ENCODE measurements at places on chromosomes 6 and 20.

DNA sequence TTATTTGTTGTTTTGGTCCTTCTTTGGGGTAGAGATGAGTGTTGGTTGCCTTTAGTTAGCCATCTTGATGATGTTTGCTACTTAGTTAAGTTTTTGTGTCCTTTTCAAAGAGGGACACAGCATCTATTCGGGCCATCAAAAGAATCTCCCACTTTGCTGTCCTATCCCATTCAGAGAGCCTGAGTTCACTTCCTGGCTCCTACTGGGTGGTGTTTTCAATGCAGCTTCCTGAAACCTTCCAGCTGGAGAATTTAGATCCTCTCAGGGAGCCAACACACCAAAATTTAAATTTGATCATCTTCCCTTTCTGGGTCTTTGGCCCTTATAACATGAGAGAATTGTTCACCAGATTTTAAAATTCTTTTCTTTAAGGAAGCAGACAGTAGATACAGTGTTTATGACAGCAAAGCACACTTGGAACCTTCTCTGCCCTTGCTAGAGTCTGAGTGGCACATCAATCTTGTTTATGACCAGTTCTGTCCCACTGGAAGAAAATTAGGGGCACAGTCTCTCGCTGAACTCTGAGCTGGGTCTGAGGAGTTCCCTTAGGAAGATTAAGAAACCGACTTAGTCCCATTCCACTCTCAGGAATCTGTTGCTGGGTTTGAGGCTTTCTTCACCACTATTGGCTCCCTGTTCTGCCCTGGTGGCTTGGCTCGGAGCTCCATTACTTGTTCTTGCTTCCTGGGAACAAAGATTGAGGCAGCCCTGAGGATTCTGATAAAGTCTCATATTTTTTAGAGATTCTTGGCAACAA, 115.5 kb downstream of the CCDC170 start:
- peak; percentile 82 for DNase-seq

DNA sequence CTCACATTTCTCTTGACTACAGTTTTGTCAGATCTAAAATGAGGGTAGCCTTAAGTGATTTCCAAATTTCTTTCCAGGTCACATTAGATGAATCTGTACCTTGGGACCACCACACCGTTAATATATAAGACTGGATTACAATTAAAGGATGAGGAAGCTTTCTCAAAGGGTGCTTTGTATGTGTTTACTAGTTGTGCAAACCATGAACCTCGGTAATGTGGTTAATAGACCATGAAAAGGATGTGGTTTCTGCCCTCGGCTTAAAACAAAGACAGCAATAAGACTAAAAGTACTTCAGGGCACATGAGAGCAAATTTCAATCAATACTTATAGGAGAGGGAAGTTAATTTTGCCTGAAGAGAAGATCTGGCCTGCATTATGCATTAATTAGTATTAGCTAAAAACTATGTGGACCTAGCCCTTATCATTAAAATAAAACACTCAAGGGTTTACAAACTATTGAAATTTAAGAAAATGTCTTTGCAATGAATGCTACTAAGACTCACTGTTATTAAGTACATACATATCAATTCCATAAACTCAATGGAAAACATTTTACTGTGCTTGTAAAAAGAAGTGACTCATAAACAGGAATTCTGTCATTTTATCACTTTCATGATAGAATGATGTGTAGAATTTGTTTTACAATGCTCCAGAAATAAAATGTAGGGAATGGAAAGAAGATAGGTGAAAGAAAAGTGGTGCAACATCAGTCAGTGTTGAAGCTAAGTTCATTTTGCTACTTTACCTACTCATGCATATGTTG, 936 bp upstream of the TMX4 start:
- no peak for DNase-seq

DNA sequence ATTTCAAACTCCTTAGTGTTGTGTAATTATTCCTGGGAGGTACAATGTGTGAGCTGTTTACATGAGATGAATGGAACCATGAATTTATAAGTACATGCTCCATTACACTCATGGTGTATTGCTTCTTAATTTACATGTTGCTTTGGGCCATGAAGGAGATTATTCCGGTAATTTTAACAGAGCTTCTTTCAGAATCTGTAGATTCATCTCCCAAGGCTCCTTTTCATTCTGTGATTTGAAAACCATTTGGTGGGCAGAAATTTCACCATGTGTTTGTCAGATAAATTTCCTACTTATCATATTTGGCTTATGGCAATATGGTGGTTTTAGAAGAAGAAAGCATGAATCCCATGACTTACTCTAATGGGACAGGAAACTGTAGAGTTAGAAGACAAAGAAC, 421.6 kb upstream of the EYS start:
- no peak for DNase-seq

- DNase-seq = no peak
Measured at GRCh38 chr6:30062471-30063178, 1.6 kb downstream of the POLR1H start.

- DNase-seq = peak; percentile 7
Measured at GRCh38 chr20:33858666-33859065, 47.5 kb downstream of the CHMP4B start.

- no peak for DNase-seq
Measured at GRCh38 chr6:1240766-1241318, 71.1 kb upstream of the FOXQ1 start.

DNA sequence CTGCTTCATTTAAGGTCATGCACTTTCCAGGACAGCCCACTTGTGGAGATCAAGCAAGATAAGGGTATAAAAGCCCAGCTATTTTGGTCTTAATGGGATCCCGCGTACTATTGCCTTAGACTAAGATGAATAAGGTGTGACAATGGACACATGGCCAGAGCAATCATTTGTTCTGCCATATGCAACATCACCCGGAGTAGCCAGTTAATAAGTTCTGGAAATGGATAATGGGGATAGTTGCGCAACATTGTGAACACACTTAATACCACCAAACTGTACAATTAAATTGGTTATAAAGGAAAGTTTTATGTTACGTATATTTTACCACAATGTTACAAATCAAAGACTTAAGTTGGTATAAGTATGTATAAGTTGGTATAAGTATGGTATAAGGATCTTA, 674.5 kb downstream of the HDGFL1 start:
- no peak for DNase-seq

DNA sequence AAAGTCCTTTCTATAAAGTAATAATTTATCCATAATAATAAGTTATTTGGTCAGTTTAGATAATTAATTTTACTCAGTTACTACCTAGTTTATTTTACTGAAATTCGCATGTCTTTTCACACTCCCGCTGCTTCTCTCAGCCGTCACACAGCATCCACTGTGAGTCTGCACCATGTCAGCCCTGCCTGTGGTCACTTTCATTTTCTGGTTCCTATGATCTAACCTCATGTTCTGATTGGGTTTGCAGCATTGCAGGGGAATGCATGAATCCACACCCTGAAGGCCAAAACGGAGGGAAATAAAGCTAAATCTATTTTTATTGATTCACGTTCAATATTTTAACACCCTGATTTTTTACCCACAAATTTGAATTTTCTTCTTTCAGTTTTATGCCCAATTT, 47.4 kb downstream of the PDE10A start:
- no peak for DNase-seq

- DNase-seq = no peak
Measured at GRCh38 chr6:11282245-11282644, 49.8 kb upstream of the NEDD9 start.

GRCh38 chr20:11197851-11198250, 524.1 kb upstream of the JAG1 start:
- DNase-seq = no peak

DNA sequence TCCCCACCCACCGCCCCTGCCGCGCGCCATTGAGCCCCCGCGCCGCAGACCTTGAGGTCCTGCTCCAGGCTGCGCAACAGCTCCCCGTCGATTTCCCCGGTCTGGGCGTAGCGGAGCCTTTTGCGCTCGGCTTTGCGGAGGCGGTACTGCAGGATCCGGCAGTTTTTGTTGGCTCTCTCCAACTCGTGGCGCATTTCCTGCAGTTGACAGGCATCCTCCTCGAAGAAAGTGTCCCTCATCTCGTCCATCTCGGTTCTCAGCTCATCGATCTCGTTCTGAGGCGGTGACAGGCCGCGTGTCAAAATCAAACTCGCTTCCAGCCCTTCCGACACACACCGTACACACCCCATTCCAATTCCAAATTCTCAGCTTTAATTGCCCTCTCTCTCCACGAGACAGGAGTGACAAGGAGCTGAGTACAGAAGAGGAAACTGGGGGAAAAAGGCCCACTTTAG, 4.3 kb downstream of the MTCL3 start:
- peak; percentile 58 for DNase-seq

DNA sequence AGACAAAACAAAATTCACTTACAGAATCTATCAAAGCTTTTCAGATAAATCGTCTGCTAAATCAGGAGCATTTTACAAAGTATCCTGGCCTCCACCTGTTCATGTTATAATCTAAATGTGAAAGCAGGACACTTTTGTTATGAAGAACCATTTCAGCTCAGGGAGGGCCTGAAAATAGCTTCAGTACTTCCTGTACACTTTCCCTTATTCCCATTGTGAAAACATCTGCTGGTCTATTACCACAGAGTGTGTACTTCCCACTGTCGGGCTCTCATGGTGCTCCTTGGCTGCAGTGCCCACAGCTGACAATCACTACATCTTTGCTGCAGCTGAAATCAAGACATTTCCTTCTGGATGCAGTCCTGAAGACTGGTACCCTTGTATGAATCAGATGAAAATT, 128.1 kb downstream of the OPRM1 start:
- DNase-seq = no peak

- no peak for DNase-seq
Measured at GRCh38 chr6:37906121-37906520, 86.6 kb downstream of the ZFAND3 start.

DNA sequence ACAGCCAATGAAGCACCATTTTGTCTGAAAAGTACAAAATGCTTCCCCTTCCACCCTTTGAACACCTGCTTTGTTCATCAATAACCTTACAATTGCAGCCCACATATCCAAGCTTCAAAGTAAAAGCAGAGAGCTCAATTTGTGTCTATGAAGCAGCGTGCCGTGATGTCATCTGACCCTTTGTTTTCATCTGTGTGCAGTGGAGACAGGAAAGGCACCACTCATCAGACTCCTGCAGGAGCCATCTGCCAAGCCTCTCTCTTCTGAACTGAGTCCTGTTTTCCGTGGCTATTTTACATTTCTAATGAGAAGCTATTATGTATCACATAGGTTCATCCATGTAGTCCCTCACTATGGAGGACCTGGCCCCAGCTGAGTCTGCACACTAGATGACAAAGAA, 7.5 kb upstream of the LY86 start:
- DNase-seq = no peak

DNA sequence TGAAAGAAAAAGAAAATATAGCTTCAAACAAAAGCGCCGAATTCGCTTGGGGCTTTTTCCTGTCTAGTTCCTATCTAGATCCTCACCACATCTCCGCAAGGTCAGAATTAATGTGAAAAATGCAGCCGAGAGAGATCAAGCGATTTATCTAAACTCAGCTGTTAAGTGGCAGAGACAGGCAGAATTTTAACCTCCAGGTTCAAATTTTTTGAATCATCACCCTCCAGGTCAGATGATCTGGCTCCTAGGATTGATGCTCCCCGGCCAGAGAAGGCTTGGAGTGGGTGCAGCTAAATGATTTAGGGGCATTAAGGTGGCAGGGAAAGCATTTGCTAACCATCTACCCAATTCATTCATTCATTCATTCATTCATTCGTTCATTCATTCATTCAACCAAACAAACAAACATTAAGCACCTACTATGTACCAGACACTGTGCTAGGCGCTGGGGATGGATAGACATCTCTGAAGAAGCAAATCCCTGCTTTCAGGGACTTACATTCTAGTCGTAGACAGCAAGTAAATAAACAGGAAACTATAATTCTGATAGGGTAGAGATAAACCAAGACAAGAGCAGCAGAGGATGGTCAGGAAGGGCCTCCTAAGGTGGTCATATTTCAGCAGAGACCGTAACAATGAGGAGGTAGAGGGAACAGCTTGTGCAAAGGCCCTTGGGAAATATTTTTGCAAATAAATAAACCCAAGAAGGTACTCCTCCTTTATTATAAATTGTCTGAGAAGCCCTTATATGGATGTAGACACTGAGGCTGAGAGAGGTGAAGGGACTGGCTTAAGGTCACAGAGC, 672 bp upstream of the UBE2V1 start:
- DNase-seq = no peak

GRCh38 chr20:63497946-63498935, 642 bp downstream of the EEF1A2 start:
- DNase-seq = peak; percentile 72

GRCh38 chr6:2625581-2625980, 125.1 kb downstream of the MYLK4 start:
- DNase-seq = no peak

GRCh38 chr6:142822383-142822782, 122.6 kb downstream of the HIVEP2 start:
- DNase-seq = no peak

- DNase-seq = no peak
Measured at GRCh38 chr6:163759542-163759941, 345.0 kb downstream of the QKI start.

DNA sequence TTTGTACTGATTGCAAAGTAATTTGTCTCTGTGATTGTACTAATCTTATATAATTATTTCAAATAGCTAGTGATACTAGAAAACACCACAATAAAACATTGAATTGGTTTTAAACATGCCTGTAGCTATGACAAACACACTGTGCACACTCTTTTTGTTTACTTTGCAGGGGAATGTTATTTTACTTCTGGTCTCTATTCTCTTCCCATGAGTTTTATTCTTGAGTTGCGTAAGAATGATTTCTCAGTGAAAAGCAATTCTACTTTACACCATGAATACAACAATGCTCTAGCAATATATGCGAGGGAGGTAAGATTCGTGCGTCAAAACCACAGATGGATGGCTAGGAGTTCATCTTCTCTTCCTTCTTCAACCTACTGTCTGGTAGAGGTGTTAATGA, 68.4 kb upstream of the PHACTR1 start:
- no peak for DNase-seq

DNA sequence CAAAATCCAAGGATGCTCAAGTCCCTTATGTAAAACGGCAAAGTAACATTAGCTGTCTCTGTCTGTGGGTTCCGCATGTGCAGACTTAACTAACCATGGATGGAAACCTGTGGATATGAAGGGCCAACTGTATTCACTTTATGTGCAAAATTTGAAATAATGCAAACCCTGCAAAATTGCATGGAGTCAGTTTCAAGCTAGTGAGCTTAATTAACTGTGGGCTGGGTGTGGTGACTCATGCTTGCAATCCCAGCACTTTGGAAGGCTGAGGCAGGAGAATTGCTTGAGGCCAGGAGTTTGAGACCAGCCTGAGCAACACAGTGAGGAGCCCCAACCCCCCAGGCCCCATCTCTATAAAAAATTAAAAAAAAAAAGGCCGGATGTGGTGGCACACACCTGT, 81.4 kb downstream of the ANKS1A start:
- DNase-seq = no peak

- no peak for DNase-seq
Measured at GRCh38 chr6:132866762-132867449, 52.5 kb downstream of the RPS12 start.

DNA sequence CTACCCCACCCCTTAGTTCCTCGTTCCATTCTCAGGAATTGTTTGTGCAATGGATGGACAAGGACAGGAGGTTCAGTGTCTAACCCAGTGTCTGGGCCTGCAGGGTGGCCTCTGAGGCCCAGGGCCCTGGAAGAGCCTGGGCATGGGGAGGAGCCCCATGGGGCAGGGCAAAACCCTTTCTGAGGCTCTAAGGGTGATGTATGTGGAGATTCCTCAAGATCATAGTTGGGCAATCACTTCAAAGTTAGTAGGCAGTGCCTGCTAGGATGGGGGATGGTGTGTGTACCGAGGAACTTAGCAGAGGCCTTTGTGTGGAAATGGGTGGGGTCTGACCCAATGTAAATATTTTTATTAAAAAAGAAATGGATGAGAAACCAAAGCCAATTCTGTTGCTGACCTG, 6.7 kb upstream of the C2 start:
- no peak for DNase-seq

Measured in right cardiac atrium (tissue), 5 donors.